ENCODE measurements at places on chromosomes 3 and 15.

- no peak for DNase-seq
Measured at GRCh38 chr3:196962930-196963630, 5.6 kb downstream of the PIGZ start.

DNA sequence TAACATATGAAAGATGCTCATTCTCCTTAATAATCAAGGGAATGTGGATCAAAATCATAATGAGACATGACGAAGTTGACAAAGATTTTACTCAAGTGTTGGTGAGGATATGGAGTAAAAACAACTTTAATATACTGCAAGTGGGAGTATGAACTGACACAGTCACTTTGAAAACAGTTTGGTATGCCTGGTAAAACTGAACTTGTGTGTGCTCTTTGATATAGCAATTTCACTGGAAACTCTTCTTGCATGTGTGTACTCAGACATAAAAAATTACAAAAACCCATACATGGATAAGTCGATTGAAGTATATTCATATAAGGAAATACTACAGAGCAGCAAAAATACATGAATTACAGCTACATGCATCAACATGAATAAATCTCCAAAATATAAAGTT, 182.5 kb downstream of the NFKBIZ start:
- no peak for DNase-seq

GRCh38 chr15:69748576-69749185, 296.1 kb downstream of the RPLP1 start:
- no peak for DNase-seq

- DNase-seq: no peak
Measured at GRCh38 chr15:80123034-80123433, 29.8 kb upstream of the FAH start.

DNA sequence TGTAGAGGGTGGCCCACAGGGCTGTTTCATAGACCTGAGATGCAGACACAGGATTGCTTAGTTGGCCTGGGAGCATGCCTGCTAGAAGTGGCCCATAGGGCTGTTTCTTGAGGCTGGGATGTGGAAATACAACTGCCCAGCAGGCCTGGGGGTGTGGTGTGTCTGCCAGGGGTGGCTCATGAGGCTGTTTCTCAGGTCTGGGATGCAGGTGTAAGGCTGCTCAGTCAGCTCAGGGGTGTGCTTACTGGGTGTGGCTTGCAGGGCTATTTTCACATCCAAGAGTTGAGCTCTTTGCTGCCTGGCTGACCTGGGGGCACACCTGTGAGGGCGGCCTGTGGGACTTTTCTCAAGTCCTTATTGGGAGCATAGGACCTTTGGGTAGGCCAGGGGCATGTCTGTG, 131.3 kb downstream of the DOCK3 start:
- no peak for DNase-seq
